ENCODE measurements at places on chromosomes 12 and 14.

- no peak for DNase-seq
These were observed 197.6 kb downstream of the AACS start for GRCh38 chr12:125262851-125263250.

- DNase-seq: no peak
These were observed 151.9 kb upstream of the ATF7IP start for GRCh38 chr12:14213542-14213941.

- DNase-seq: peak; percentile 41
These were observed 200.3 kb upstream of the CAND1 start for GRCh38 chr12:67068761-67069450.

DNA sequence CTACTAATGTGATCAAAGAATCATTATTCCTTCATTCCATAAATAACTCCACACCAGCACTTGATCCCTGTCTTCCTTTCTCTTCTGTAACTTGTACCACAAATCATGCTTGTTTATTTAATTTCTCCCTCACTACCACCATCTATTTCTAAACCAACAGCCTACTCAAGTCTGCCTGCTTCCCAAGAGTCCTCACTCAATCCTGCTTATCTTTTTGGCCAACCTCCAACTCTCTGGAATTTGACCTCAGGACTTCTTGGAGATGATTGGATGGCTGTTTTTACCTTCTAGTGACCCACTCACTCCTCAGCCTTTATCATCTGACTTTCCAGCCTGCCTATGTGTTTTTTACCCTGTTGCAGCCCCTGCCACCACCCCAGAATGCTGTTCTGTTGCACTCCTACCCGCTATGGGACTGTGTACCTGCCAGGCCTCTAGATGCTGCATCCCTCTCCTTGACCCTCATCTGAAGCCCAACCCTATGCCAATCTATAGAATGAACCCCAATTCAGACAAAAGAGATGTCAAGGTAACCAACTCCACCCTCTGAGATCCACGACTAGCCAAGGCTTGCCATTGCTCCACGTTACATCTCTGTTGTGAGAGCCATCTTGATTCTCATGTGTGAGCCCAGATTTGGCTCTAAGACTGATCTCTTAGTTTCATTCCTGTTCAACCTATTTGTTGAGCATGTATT is 150.2 kb upstream of the PLEKHG7 start:
- no peak for DNase-seq

- DNase-seq: no peak
These were observed 53.8 kb downstream of the TESC start for GRCh38 chr12:117045160-117046010.

- no peak for DNase-seq
These were observed 81.1 kb upstream of the CCDC198 start for GRCh38 chr14:57574617-57575288.

GRCh38 chr14:92456215-92457015 is 57.2 kb upstream of the RIN3 start:
- DNase-seq: no peak

GRCh38 chr12:22609501-22609900 is 15.5 kb upstream of the ETNK1 start:
- DNase-seq: no peak

DNA sequence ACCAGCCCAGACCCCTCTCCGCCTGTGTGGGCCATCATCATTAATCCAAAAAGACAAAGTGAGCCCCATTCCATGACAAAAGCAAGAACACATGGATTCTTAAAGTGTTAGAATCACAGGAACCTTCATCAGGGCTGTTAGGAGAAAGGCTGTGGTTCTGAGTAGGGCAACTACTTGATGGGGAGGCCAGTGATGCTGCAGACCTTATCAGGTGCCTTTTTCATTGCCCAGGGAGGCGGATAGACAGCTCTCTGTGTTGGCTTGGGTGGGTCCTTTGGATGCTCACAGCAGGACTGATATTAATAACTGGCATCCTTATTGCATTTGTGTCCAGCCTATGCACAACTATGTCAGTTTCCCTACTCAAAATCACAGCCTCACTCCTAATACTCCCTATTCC is 2.3 kb downstream of the HEBP1 start:
- no peak for DNase-seq

DNA sequence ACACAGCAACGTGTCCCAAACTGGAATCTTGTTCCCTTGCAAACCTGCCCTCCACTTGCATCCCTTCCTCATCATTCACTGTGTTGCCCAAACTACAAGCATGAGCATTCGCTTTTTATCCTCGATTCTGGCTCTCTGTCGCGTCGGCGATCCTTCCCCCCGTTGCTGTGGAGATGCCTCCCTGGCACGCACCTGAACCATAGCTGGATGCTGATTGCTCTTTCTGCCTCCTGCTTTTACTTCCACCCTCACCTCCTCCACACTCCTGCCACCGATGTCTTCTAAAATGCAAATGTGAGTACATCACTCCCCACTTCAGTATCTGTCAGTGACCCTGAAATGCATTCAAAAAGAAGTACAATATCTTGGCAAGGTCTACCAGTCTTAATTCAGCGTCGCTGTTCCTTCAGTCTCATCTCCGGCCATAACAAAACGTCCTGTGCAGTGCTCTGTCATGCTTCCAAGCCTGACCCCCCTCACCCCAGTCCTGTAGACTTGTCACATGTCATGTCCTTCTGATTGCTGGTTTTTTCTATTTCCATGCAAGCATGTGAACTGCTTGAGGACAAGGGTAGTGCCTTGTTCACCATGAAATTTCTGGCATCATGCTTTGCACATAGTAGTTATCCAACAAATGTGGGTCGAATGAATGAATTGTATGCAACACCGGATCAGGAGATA is 2.5 kb upstream of the PPP2R5C start:
- DNase-seq: no peak

GRCh38 chr12:23055004-23055403 is 430.0 kb downstream of the ETNK1 start:
- DNase-seq: no peak

GRCh38 chr12:57272337-57273151 is 21.6 kb upstream of the STAC3 start:
- DNase-seq: no peak

- DNase-seq: peak; percentile 83
These were observed 1.8 kb downstream of the COX6A1 start for GRCh38 chr12:120439646-120440247.

DNA sequence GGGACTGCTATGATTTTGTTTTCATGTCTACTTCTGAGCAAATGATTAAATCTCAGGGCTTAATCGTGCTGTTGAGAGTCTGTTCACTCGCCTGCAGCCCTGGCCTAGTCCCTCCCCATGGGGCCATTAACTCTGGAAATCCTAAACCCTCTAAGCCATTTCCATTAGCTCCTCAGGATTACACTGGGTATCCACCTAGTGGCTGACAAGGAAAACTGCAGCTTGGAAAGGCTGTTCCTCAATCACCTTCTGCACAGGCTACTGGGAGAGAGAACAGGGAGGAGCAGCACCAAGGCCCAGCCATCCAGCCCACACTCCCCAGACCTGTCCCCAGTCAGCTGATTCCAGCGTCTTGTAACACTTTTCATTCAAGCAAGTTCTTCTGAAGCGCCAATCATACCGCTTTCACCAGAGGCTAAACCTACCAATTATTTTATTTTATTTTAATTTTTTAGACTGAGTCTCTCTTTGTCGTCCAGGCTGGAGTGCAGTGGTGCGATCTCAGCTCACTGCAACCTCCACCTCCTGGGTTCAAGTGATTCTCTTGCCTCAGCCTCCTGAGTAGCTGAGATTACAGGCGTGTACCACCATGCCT is 48.7 kb downstream of the NEUROD4 start:
- peak; percentile 36 for DNase-seq

- no peak for DNase-seq
These were observed 7.2 kb upstream of the SSPN start for GRCh38 chr12:26188127-26188526.

DNA sequence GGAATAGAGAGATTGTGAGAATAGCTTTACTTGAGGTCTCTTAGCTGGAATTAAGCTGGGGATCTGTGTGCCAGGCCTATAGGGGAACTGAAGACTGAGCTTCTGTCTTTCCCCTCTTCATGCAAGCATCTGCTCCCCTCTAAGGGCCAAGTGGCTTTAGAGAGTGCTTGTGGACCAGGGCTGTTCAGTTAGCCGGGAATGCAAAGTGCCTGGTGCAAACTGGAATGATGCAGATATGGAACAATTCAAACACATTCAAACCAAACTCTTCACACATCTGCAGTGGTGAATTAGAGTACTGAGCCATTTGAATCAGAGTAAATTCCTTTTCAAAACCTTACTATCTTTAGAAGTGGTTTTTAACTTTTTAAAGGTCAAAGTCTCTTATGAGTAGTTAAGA is 99.0 kb downstream of the LIN7A start:
- no peak for DNase-seq

GRCh38 chr12:51682981-51683380 is 91.9 kb downstream of the SCN8A start:
- DNase-seq: no peak

GRCh38 chr14:90819734-90820393 is 3.6 kb upstream of the TTC7B start:
- no peak for DNase-seq

DNA sequence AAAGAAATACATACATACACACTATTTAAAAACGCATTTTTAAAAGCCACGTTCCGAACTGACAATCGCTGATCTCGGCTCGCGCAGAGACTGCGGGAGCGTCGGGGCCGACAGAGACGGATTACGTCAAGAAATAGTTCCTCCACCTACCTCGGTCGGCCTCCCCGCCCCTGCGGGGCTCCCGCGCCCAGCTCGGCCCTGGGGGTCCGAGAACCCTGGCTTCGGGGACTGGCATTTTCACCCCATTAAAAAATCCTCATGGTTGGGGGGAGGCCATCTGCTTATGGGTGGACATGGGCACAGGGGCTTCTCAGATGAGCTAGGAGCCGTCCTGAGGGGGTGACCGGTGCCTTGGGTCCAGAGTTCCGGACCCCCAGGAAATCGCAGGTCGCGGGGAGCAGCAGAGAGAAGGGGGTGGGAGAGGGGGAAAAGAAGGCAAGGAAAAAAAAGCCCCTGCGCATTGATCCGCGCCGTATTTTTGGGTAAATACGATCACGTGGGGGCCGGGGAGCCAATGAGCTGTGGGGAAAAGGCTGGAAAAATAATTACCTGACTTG is 324 bp upstream of the HOXC9 start:
- DNase-seq: no peak

GRCh38 chr12:64720884-64721283 is 38.3 kb downstream of the GNS start:
- DNase-seq: no peak

DNA sequence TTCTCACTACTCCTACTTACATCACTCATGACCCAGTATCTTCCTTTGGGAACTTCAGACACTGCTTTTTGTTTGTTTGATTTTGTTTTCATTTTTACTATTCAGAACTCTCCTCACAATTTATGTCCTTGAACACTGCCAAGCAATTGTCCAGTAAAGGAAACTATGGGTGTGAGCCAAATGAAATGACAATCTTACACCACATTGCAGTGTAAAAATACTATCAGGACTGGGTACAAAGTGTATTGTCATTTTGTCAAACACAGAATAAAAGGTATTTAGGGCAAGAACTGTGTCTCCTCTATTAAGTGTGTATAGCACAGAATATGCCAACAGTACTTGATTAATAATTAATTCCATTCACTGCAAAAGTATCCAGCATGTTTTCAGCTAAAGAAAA is 199.3 kb downstream of the ALG10B start:
- no peak for DNase-seq

DNA sequence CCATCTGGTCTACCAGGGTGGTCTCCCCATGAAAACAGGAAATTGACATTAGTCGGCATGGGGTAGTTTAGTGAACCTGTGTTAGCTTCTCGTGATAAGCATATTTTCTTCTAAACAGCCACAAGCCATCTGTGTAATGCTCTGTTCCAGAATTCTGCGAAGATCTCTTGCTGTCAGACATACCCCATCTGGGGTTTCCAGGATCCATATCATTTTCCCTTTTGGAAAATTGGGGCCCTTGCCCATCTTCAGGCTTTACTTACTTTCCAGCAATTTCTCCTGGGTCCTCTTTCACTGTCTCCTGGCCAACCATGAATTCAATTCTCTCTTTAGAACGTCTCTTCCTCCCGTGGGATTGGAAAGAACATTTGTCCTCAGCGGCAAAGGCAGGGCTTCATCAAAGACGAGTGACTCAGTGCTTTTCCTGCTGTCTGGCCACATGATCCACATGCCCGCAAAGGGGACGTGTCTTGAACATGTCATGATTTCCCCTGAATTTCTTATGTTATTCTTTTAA is 21.4 kb upstream of the NCOR2 start:
- DNase-seq: no peak

DNA sequence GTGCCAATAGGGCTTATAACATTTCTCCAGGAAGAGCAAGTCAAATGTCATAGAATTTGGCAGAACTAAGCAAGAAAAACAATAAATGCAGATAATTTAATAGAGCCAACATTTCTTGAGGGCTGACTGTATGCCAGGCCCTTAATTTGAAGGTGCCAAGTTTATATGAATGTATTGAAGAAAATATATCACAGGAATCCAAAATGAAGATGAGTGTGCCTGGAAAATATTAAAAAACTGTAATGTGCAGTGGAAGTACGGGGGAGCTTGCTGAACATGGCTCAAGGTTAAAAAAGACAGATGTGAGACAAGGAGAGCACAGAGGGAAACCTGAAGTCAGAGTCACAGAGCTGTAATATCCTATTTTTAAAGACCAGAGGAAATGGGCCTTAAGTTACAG is 16.4 kb downstream of the NR1H4 start:
- DNase-seq: no peak

- no peak for DNase-seq
These were observed 738.4 kb upstream of the TMEM132C start for GRCh38 chr12:127528551-127528950.

DNA sequence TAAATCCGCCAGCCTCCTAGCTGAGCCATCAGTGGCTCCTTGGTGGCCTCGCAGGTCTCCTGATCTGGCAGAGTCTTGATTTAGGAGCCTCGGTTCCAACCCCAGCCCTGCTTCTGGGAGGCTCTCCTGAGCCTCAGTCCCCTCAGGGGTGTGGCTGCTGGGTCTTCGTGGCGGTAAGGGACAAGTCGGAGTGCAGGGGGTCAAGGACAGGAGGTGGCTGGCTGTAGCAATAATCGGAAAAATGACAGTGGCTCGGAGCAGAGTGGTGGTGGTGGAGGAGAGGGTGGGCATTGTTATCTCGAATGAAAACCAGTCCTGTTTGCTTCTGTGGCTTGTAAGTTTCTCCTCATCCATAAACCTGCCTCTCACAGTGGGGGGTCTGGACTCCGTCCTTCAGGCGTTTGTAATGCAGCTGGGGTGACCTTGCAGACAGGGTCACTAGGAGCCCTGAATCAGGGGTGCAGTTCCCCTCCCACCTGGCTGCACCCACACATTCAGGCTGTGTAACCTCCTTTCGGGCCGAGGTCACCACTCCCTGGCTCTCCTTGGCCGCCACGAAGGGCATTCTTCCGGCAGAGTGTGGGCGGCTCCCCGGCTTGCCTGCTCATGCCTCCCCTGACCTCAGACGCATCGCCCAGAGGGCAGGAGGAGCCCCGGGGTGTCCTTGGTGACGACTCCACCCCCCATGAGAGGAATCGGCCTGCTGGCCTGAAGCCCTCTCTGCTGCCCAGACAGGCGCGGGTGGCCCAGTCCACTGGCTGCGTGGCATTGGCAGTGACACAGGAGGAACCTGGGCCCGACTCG is 8.1 kb downstream of the BCL7A start:
- no peak for DNase-seq

GRCh38 chr14:60356386-60356785 is 107.4 kb downstream of the PPM1A start:
- no peak for DNase-seq

- DNase-seq: no peak
These were observed 17.4 kb upstream of the LEMD3 start for GRCh38 chr12:65152012-65152411.
